ENCODE measurements at places on chromosomes 4 and X. TPM values are rescaled to one million over a fixed set of nuclear protein-coding genes. Genes with fewer than 3 reads are reported as not detected.

FHDC1 gene
- 0.03 TPM for total RNA-seq

HERC6 gene
- 2.1 TPM for total RNA-seq

DNA sequence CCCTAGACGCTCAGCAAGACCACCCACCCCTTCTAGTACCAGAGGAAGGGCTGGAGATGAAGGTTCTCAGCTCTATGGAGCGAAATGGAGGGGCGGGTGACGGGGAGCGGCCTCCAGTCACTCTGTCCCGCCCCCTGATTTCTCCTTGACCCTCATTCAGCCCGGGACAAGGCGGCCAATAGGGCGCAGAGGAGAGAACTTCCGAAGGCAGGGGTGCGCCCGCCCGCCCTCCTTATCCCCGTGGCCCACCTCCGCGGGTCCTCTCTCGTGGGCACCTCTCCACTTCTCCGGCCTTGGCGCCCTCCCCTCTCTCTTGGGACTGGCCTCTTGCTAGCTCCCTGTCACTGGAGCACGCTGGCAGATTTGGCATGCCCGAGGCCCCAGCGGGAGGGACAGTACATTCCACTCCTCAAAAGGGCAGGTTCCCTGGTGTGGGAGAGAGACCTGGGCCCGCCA is 1.1 kb upstream of the SEPTIN6 start:
- peaks cover 4% of the 10 kb centered on the region for H3K4me1 ChIP-seq
- H3K36me3 ChIP-seq: no peaks in the 10 kb centered on the region
- no peak overlapping the region for H3K27ac ChIP-seq

GRCh38 chr4:105198541-105198940 is 51.9 kb downstream of the TET2 start:
- no peaks in the 10 kb centered on the region for H3K36me3 ChIP-seq
- H3K4me1 ChIP-seq: peaks cover 46% of the 10 kb centered on the region
- no peak for DNase-seq
- H3K27me3 ChIP-seq: no peaks in the 10 kb centered on the region

NUDT11 gene
- 12.2 TPM for total RNA-seq

STARD8 gene
- total RNA-seq: 2.4 TPM

- DNase-seq: no peak
- H3K36me3 ChIP-seq: no peaks in the 10 kb centered on the region
- H3K27ac ChIP-seq: no peak overlapping the region
- no peaks in the 10 kb centered on the region for H3K4me1 ChIP-seq
- no peak overlapping the region for H3K4me3 ChIP-seq
These were observed 21.6 kb downstream of the ARAP2 start for GRCh38 chr4:36222702-36223101.

DNA sequence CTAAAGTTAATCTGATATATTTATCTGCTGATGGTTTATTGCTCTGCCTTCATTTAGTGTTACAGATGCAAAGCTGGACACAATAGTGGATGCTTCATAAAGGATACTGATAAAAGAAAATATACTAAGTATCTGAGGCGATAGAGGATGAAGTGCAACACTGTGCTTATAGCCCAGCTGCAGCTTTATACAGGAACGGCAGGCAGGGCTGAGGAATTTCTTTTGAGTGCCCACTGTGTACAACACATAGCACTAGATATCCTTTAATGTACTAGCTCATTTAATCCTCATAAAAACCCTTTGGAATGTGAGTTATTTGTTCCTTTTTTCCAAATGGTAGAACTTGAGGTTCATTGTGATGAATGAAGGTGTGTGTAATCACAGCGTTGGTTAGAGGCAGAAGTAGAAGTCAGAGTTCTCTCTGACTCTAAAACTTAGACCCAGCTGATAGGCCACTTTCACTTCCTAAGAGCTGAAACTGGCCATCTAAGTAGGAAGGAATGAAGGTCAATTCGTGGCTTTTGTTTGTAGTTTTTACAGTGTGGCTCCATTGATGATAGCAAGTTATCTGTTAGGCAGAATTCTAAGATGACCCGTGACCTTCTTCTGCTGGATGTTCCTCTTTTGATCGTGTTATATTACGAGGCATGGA is 138.0 kb downstream of the VEGFC start:
- no peaks in the 10 kb centered on the region for H3K4me1 ChIP-seq
- H3K4me3 ChIP-seq: no peak overlapping the region
- no peak overlapping the region for H3K27ac ChIP-seq
- no peaks in the 10 kb centered on the region for H3K36me3 ChIP-seq
- DNase-seq: no peak
- no peaks in the 10 kb centered on the region for H3K27me3 ChIP-seq
